ENCODE measurements at places on chromosomes 4 and X. TPM values are rescaled to one million over a fixed set of nuclear protein-coding genes. Genes with fewer than 3 reads are reported as not detected.

AMER1 gene
- 2.9 TPM for total RNA-seq

TMSB15A gene
- 0.33 TPM for total RNA-seq

MAGEA12 gene
- total RNA-seq = not detected

AMOT gene
- 0.96 TPM for total RNA-seq

IL2RG gene
- not detected for total RNA-seq

OTC gene
- not detected for total RNA-seq

MTNR1A gene
- not detected for total RNA-seq

NXF2 gene
- not detected for total RNA-seq

TCP11X2 gene
- not detected for total RNA-seq

EGFL6 gene
- not detected for total RNA-seq

CSAG2 gene
- total RNA-seq = not detected

PLAC8 gene
- 2.5 TPM for total RNA-seq

SERTM2 gene
- total RNA-seq = not detected

RBBP7 gene
- 92.2 TPM for total RNA-seq

ITGB1BP2 gene
- 2.7 TPM for total RNA-seq

NCAPG gene
- 39.1 TPM for total RNA-seq

PITX2 gene
- 0.33 TPM for total RNA-seq

WNK3 gene
- 0.65 TPM for total RNA-seq

CT45A5 gene
- total RNA-seq = not detected

ANAPC10 gene
- total RNA-seq = 23.5 TPM

SLC25A43 gene
- total RNA-seq = 20.5 TPM

BLTP1 gene
- total RNA-seq = 83.7 TPM

CFAP299 gene
- total RNA-seq = not detected

GRIA2 gene
- total RNA-seq = not detected

SCML2 gene
- 1.4 TPM for total RNA-seq

DCLK2 gene
- total RNA-seq = 4.6 TPM

GATA1 gene
- not detected for total RNA-seq

CLGN gene
- total RNA-seq = 0.67 TPM

TTC29 gene
- not detected for total RNA-seq

CXCR3 gene
- total RNA-seq = not detected

ATP6AP2 gene
- total RNA-seq = 99.6 TPM

MAGEA2B gene
- not detected for total RNA-seq

PPA2 gene
- total RNA-seq = 62.6 TPM

OPRPN gene
- not detected for total RNA-seq

P2RY8 gene
- not detected for total RNA-seq

BEX5 gene
- not detected for total RNA-seq

MAP7D3 gene
- 24.7 TPM for total RNA-seq

SMIM10L2A gene
- 1.3 TPM for total RNA-seq

DRP2 gene
- total RNA-seq = 0.33 TPM

FOXP3 gene
- total RNA-seq = 0.33 TPM

ARMCX4 gene
- total RNA-seq = 5.7 TPM

TAF7L gene
- 0.38 TPM for total RNA-seq

SMS gene
- total RNA-seq = 141 TPM

STBD1 gene
- total RNA-seq = 0.98 TPM

FAM47A gene
- total RNA-seq = not detected

F8 gene
- 3.1 TPM for total RNA-seq

FMR1NB gene
- total RNA-seq = not detected

TKTL2 gene
- not detected for total RNA-seq

Data from vein endothelial cell (primary cell).